SJCRH30 (cell line): ENCODE measurements at places on chromosomes 16 and 17. TPM values are rescaled to one million over a fixed set of nuclear protein-coding genes. Genes with fewer than 3 reads are reported as not detected.
A peak's percentile ranks its signal among the peaks of the same experiment; 100 is the strongest.

GRCh38 chr17:63491977-63492618 lies 15.2 kb downstream of the ACE start:
- no peak for DNase-seq

GRCh38 chr16:76634847-76635697 lies 357.9 kb downstream of the CNTNAP4 start:
- DNase-seq, result no peak

The RCVRN gene
- 0.06 TPM in 1 of 2 replicates, not detected in the other for total RNA-seq

GRCh38 chr16:396605-397004 lies 394 bp upstream of the NME4 start:
- peak; percentile 67 for DNase-seq

DNA sequence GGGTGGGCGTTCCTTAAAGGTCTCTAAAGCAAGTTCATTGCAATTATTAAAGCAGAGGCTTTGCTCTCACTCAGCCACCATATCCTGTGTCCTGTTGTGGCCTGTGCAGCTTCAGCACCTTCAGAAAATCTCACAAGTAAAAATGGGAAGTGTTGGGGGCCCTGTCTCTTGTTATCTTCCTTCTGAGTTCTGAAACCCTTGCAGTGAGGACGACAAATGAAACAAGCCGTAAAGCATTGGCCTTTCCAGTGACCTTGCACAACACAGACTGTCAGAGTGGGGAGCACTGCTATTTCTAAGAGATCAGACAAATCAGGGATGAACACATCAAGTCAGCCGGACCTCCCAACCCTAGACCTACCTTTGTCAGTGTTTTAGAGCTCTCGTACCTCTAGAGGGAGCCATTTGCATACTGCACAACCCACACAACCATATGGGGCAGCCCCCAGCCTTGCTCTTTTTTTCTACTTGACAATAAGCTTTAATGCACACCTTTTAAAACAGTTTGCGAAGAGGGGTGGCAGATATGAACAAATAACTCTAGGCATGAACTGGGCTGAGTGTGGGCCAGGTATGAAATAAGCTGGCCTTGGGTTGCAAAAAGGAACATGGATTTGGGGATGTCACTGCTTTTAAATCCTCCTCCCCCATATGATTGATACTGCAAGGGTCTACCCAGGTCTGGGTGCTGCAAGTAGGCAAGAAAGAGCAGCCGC lies 89.8 kb downstream of the KATNIP start:
- DNase-seq, result peak; percentile 47
